ENCODE measurements at places on chromosomes 5 and 9. TPM values are rescaled to one million over a fixed set of nuclear protein-coding genes. Genes with fewer than 3 reads are reported as not detected.

DDX31 gene
- total RNA-seq: 12.1 TPM

SLC25A48 gene
- not detected for total RNA-seq

CARD6 gene
- total RNA-seq: 23.7 TPM

PCDHB11 gene
- 0.85 TPM for total RNA-seq

ADRA1B gene
- total RNA-seq: 0.56 TPM

BNC2 gene
- total RNA-seq: 18.9 TPM

CEL gene
- total RNA-seq: under 0.01 TPM

C5orf58 gene
- total RNA-seq: not detected

CMBL gene
- total RNA-seq: 7.7 TPM

NCBP1 gene
- 83.2 TPM for total RNA-seq

PWWP2A gene
- 21.5 TPM for total RNA-seq

C9 gene
- 0.28 TPM for total RNA-seq

PTGES gene
- total RNA-seq: 9.0 TPM

TOPORS gene
- 35.2 TPM for total RNA-seq

SLC46A2 gene
- total RNA-seq: not detected

EDIL3 gene
- 246 TPM for total RNA-seq

TMEM252 gene
- total RNA-seq: not detected

KLF4 gene
- 6.9 TPM for total RNA-seq

CAPSL gene
- not detected for total RNA-seq

PCDHGA9 gene
- total RNA-seq: 2.1 TPM

SIT1 gene
- total RNA-seq: not detected

PDZD2 gene
- total RNA-seq: 0.28 TPM

IL4 gene
- not detected for total RNA-seq

ADAMTS12 gene
- 57.8 TPM for total RNA-seq
